ENCODE measurements at places on chromosomes 6 and 20.
A peak's percentile ranks its signal among the peaks of the same experiment; 100 is the strongest.

- no peak for DNase-seq
These were observed 70.6 kb upstream of the DEFB112 start for GRCh38 chr6:50120300-50120699.

DNA sequence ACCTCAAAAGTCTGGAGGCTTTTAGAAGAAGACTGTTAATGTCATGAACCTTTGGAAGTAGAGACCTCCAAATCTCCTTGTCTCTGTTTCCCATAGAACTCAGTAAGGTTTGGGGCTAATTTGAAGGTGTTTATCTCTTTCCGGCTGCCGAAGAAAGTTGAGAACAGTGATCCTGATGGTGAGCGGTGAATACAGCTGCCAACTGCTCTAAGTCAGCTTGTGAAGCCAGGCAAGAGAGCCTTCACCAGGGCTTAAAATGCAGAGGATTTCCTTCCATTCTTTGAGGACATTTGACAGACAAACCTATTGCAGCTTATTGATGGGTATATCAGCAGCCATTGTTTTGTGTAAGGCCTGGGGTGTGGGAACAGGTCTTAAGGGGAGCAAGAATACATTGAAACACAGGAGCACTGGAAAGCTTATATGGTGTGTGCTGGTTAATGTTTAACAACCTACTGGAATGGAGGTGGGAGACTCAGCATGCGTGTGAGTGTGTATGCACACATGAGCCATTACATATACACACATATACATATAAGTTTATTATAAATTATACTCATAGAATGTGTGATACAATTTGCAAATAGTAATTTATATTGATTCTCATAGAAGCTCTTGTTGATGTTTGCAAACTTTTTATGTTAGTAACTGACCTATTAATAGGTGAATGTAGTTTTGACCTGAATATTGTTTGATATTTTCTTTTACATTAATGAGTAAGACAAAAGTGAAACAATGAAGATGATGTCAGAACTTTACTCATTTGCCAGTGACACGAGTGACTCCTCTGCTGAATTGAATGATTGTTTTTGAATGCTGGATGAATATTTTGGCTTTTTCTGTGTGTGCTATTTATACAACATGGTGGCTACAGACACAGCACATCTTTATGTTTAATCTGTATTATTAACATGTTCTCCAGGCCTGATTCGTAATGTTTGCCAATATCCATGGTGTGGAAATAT is 18.1 kb downstream of the PLEKHG1 start:
- no peak for DNase-seq

DNA sequence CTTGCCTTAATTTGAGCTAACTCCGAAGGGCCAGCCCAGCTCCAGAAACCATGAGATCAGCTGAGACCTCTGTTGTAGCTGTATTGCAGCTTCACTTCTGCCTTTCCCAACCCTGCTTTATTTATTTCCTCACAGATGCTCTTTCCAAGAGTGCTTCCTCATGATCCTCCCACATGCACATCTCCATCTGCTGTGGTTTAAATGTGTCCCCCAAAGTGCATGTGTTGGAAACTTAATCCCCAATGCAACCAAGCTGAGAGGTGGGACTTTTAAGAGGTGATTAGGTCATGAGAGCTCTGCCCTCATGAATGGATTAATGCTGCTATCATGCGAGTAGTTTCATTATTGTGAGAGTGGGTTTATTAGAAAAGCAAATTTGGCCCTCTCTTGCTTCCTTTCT is 164.4 kb upstream of the TAB2 start:
- DNase-seq = no peak

GRCh38 chr20:39935901-39936300 is 753.1 kb downstream of the MAFB start:
- DNase-seq = no peak

DNA sequence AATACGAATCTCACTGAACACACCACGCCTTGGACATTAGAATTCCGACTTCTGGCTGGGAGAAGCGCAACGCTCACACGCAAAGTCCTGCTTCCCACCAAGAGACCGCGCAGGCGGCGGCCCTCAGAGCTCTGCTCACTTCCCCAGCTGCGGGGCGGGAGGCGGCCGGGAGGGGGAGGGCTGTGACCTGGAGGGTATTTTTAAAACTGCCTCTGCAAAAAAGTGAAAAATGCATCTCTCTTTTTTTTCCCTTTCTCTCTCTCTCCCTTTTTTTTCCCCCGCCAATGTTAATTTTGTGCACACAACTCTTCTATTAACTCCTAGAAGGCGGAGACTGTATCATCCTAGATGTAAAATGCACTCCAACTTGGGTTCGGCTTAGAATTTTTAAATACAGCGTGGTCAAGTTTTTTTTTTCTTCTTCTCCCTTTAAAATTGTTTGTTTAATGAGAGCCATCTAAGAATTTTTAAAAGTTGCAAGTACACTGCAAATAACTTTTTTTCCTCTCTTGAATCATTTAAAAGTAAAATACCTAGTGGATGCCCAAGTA is 66.4 kb downstream of the STX11 start:
- DNase-seq = peak; percentile 60

Data from stimulated activated CD8-positive, alpha-beta memory T cell treated with anti-CD3 and anti-CD28 coated beads, Interleukin-7, amount 100 ng/mL, for 4 hours (primary cell).